ENCODE measurements at places on chromosomes 1 and 21. TPM values are rescaled to one million over a fixed set of nuclear protein-coding genes. Genes with fewer than 3 reads are reported as not detected.
A peak's percentile ranks its signal among the peaks of the same experiment; 100 is the strongest.

DNA sequence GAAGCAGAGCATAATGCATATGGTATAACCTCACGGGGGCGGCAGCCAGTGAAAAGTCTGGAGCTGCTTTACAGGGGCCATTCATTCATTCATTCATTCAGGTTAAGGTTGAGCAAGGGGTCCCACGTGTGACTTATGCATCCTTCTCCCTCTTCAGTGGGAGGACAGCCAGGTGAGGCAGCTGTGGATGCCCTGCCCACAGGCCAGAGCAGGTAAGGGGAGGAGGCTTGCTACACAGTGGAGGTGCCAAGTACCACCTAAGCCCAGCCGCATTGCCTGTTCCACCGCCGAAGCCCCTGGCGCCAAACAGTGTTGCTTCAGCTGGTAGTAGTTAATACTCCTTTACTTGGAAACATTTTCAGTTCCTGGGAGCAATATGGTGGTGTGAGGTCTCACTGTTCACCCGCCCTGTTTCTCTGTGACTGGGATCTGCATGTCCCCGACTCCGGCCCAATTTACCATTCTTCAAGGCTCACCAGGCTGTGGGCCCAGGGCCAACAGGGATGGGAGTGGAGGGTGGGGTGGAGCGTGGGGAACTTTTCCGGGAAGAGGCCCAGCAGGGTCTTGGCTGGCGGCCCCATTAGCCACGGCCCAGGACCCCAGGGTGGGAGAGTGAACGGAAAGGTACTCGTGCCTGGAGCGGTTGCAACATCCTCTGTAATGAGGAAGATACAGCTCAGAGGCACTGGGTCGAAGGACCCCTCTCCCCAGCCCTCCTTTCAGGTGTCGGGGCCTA is 722 bp upstream of the PODN start:
- DNase-seq, result no peak

- DNase-seq, result no peak
These were observed 60.3 kb downstream of the CD247 start for GRCh38 chr1:167457936-167458584.

- no peak for DNase-seq
These were observed 93.3 kb downstream of the DDX20 start for GRCh38 chr1:111848852-111849545.

GRCh38 chr1:202018468-202019234 is 8.3 kb downstream of the ELF3 start:
- DNase-seq, result no peak

DNA sequence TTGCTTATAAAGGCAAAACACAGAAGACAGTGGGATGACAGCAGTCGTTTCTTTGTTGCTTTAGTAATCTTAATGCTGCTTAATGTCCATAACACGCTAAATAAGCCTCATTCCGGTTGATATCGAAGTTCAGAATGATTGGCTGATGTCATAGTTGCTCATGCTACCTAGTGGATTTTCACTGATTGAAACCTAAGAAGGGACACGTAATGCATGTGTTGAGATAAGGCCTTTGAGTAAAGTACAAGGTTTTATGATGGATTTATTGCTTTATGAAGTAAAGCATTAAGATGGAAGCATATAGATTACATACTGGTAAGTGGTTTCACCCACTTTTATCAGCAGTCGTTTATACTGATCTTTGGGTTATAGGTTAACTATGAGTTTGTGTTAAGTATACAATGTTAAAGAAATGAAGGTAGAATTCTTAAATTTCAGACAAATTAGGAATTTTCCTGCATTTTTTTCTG is 25.1 kb downstream of the IARS2 start:
- no peak for DNase-seq

DNA sequence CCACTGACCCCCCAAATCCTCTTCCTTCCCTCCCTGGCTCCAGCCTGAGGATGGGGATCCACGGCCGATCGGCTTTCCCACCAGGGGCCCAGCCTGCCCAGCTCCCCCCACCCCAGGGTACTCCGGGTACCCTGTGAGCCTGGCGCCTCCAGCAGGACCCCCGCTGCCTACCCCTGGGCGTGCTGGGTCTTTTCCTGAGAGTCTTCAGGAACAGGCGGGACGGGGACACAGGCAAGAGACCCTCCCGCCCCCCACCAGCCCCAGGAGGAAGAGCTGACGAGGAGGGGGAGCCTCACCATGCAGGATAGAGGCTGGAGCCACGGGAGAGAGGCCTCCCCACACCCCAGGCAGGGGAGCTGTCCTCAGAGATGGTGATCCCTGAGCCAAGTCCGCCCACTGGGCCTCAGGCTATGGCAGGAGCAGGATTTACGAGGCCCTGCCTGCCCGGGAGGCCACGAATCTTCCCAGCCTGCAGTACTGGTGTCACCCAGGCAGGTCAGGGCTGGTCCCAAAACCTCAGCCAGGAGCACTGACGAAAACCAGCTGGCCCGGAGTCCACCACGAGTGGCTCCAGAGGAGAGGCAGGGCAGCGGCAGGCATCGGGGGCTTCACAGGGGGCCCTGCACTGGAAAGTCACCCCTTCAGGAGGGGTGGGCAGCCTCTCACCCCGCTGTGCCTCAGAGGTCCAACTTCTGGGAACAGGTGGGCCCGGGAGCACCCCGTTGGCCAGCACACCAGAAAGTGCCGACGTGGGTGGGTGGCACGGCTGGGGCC is 58.0 kb downstream of the MEGF6 start:
- DNase-seq, result no peak

- no peak for DNase-seq
These were observed 48.7 kb downstream of the NENF start for GRCh38 chr1:212481438-212481767.

DNA sequence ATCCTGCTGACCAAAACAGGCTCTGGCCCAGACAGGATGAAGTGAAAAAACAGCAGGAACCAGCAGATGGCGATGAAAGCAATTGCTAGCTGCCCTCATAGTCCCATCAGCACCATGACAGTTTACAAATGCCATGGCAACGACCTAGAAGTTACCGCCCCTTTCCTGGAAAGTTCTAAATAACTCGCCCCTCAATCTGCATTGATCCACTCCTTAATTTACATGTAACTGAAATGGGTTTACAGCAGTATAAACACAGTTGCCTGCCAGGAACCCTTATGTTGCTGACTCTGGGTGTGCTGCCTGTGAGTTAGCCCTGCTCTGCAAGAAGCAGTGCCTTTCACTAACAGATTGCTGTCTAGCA is 65.5 kb upstream of the CR1L start:
- DNase-seq, result peak; percentile 54

- DNase-seq, result no peak
These were observed 2.7 kb downstream of the PTGFR start for GRCh38 chr1:78493451-78493850.

Gene CDKN2C
- 56.1 TPM for total RNA-seq

GRCh38 chr1:22955146-22955545 is 17.5 kb downstream of the LACTBL1 start:
- no peak for DNase-seq
